ENCODE measurements at places on chromosomes 2 and 18. TPM values are rescaled to one million over a fixed set of nuclear protein-coding genes. Genes with fewer than 3 reads are reported as not detected.

The PRKAG3 gene
- total RNA-seq, result not detected

The RNF125 gene
- 1.3 TPM for total RNA-seq

The ZNF804A gene
- total RNA-seq, result 1.2 TPM

The PDE1A gene
- total RNA-seq, result 95.8 TPM

The CNGA3 gene
- total RNA-seq, result 0.54 TPM

The SERPINB10 gene
- not detected for total RNA-seq

The HRH4 gene
- not detected for total RNA-seq

The GKN2 gene
- total RNA-seq, result not detected

The DSG1 gene
- total RNA-seq, result not detected

The HOXD1 gene
- total RNA-seq, result 0.11 TPM

The CCDC178 gene
- total RNA-seq, result 1.7 TPM

The CYS1 gene
- total RNA-seq, result 47.2 TPM

The COL4A3 gene
- 63.8 TPM for total RNA-seq

The PLCD4 gene
- total RNA-seq, result 0.89 TPM
